ENCODE measurements at places on chromosomes 2 and 18.
A peak's percentile ranks its signal among the peaks of the same experiment; 100 is the strongest.

DNA sequence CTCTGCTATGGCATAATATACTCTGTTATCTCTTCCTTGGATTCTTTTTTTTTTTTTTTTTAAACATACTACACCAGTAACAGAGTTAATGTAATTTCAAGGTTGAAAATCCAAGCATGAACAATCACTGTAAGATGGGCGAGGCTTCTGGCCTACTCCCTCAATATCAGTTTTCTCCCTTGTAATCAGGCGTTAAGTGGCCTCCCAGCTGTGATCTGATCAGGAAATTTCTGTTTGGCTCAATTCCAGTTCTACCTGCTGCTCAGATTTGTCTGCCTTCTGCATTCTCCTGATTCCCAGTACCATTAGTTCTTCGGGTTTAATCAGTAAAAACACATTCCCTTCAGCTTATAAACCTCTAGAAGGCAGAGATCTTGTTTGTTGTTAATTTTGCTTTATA is 18.6 kb downstream of the PRKD3 start:
- DNase-seq = peak; percentile 63

DNA sequence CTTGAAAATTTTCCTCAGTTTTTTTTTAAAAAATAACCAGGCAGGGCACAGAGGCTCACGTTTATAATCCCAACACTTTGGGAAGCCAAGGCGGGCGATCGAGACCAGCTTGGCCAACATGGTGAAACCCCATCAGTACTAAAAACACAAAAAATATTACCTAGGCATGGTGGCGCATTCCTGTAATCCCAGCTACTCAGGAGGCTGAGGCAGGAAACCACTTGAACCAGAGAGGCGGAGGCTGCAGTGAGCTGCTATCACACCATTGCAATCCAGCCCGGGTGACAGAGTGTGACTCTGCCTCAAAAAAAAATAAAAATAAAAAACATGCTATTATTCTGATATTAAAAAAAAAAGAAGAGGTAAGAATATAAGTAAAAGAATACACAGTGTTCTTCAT is 191.0 kb downstream of the ZEB2 start:
- no peak for DNase-seq

DNA sequence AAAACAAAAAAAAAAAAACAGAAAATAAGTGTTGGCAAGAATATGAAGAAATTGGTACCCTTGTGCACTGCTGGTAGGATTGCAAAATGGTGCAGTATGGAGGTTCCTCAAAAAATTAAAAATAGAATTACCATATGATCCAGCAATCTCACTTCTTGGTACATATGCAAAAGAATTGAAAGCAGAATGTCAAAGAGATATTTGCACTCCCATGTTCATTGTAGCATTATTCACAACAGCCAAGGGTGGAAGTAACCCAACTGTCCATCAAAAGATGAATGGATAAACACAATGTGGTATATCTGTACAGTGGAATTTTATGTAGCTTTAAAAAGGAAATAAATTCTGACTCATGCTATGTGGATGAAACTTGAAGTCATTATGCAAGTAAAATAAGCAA is 72.8 kb upstream of the POU3F3 start:
- DNase-seq = no peak

GRCh38 chr2:65377556-65378192 is 54.7 kb downstream of the SPRED2 start:
- no peak for DNase-seq

DNA sequence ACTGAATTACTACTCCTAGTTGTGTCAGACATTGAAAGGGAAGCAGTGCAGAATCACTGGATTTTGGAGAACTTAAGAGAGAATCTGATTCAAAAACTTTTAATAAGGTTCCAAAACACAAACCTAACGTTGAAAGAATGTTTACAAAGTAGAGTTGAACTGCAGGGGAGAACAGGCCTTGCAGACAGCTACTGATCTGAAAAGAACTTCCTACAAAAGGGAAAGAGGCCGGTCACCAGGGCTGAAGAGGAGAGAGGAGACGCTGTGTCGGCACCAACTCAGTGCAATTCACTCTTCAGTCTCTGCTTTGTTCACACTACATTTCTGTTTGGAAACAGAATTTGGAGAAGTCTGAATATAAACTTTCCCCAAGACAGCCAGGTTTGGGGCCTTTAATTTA is 124.0 kb downstream of the GAREM1 start:
- no peak for DNase-seq

DNA sequence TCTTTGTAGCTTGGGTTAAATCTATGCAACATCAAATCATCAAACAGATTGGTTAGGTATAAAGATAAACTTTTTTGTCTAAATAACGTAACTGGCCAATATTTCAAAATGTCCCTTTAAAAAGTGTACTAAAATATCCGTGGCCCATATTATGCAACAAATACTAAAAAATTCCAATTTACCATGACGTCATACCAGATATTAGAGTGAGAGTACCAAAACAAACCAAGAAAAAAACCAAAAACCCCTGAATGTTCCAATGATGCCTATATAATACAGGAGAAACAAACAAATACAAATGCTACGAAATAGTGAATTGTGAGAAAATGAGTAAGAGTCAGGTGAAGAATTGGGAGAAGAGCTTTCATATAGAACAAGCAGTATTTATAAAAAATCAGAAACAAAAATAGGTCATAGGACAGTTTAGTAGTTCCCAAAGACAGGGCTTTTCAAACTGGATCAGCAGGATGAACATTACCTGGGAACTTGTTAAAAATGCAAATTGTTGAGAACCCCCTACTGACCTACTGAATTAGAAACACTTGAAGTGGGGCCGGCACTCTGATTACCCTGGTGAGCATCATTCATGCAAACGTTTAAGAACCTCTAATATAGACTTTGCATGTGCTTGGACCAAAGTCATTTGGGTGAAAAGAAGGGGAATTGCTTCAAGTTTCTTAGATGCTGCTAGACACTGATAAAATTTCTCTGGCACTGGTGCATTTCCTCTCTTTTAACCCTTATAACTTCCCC is 753.7 kb downstream of the DSC3 start:
- no peak for DNase-seq

GRCh38 chr2:1631292-1632001 is 112.9 kb downstream of the PXDN start:
- no peak for DNase-seq

DNA sequence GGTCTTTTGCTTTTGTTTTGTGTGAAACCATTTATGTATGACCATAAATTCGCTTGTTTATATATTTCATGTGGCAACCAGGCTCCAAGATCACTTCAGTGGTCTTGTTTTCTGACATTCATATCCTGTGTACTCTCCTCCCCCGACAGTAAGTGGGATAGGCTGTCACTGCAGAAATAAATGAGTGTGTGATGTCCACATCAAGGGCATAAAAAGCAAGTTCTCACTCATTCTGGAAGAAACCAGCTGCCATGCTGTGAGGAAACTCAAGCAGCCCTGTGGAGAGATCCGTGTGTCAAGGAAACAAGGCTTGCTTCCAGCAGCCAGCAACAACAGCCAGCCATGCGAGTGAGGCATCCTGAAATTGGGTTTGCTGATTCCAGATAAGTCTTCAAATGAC is 39.2 kb upstream of the GNAL start:
- DNase-seq = no peak
